ENCODE measurements at places on chromosomes 4 and X.

GRCh38 chr4:159428293-159428692, 325.4 kb downstream of the RAPGEF2 start:
- DNase-seq: no peak

GRCh38 chr4:150384249-150384648, 197.7 kb upstream of the MAB21L2 start:
- no peak for DNase-seq

GRCh38 chr4:123788577-123788976, 392.0 kb downstream of the SPRY1 start:
- DNase-seq: no peak

- DNase-seq: no peak
These were observed 55.9 kb downstream of the CPLX1 start for GRCh38 chr4:770022-770421.

DNA sequence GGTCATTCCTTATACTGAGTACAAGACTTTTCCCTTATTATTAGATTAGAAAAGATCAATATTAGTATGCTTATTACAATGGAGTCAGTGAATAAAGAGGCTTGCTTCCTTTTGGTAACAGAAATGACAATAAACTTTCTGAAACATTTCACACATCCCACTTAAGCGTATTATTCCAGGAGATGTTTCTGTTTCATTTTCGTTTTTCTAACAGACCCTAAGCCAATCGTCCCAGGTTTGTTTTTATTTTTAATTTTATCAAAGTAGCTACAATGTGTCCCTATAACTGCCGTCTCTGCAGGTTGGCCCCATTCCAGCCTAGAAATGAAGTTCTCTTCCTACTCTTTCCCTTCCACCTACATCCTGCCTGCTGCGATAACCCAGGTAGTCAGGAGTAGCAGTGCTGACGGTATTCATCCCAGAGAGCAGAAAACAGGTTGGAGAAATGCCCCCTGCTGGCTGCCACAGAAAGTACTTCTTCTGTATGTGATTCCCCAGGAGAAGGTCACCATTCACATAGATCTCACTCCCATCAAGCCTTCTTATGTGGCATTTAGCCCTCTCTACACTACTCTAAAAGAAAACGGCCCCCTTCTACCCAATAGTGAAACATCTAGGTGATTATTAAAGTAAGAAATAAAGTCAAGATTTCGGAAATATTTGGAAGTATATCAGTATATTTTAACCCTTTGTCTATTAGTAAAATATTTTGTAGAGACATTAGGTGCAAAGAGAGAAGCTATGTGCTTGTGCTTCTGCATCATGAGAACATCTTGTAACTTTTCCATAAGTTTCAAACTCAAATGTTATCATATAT, 40.4 kb downstream of the ENPEP start:
- DNase-seq: peak; percentile 30

All from stimulated activated CD8-positive, alpha-beta memory T cell treated with anti-CD3 and anti-CD28 coated beads, Interleukin-2, amount 100 ng/mL, for 1 hour (primary cell).